ENCODE measurements at places on chromosomes 2 and 18. TPM values are rescaled to one million over a fixed set of nuclear protein-coding genes. Genes with fewer than 3 reads are reported as not detected.

EMILIN2 gene
- 4.0 TPM for total RNA-seq

KCNG2 gene
- total RNA-seq: not detected

ARHGAP15 gene
- total RNA-seq: not detected

REG1B gene
- not detected for total RNA-seq

POTEJ gene
- total RNA-seq: 0.16 TPM

ACOXL gene
- 0.06 TPM for total RNA-seq

ANKRD29 gene
- total RNA-seq: 4.9 TPM

IL36RN gene
- total RNA-seq: not detected

NTSR2 gene
- not detected for total RNA-seq

ZEB2 gene
- total RNA-seq: 9.8 TPM

MAIP1 gene
- 15.4 TPM for total RNA-seq

CHAC2 gene
- 3.9 TPM for total RNA-seq

ZC3H6 gene
- 2.2 TPM for total RNA-seq

CD302 gene
- total RNA-seq: 11.6 TPM

ITGB6 gene
- total RNA-seq: not detected

FAM124B gene
- 64.1 TPM for total RNA-seq

TBC1D8 gene
- 92.5 TPM for total RNA-seq

DNAJB2 gene
- 40.7 TPM for total RNA-seq

SP5 gene
- total RNA-seq: not detected

LINC00305 gene
- not detected for total RNA-seq

NUP35 gene
- 8.9 TPM for total RNA-seq

Data from bladder microvascular endothelial cell (primary cell).